ENCODE measurements at places on chromosomes 4 and X. TPM values are rescaled to one million over a fixed set of nuclear protein-coding genes. Genes with fewer than 3 reads are reported as not detected.

Gene TBX22
- total RNA-seq: not detected

- no peak for DNase-seq
Observed at GRCh38 chr4:89660444-89661172, 176.4 kb downstream of the SNCA start.

- DNase-seq: no peak
Observed at GRCh38 chrX:37060999-37061398, 52.8 kb downstream of the FAM47C start.

DNA sequence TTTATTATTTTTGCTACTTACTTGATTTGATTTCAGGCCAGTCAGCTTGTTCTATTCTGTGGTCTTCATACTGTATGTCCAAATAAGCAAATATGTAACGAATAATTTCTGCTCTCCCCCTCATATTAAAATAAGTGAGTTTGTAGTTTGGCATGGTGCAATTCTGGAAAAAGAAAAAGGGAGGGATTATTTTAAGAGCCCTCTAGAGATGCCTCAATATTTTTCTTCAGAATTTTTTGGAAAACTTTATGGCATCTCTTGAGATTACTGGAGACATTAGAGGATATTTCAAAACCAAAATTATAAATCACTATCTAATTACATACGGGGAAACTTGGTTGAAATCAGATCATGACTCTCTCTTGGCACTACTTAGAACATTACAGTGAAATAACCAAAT is 8.2 kb downstream of the HPGDS start:
- DNase-seq: no peak

GRCh38 chr4:140719686-140720085 is 36.5 kb downstream of the TBC1D9 start:
- DNase-seq: peak; percentile 46

- no peak for DNase-seq
Observed at GRCh38 chrX:109261279-109261678, 220.6 kb downstream of the GUCY2F start.

Gene GDPD2
- not detected for total RNA-seq

GRCh38 chr4:86688026-86688425 is 93.9 kb downstream of the PTPN13 start:
- DNase-seq: no peak

- no peak for DNase-seq
Observed at GRCh38 chr4:14334166-14334565, 668.1 kb upstream of the CPEB2 start.

- DNase-seq: no peak
Observed at GRCh38 chr4:147138171-147138570, 192.5 kb upstream of the TTC29 start.

- no peak for DNase-seq
Observed at GRCh38 chr4:118265312-118266144, 87.3 kb downstream of the PRSS12 start.

DNA sequence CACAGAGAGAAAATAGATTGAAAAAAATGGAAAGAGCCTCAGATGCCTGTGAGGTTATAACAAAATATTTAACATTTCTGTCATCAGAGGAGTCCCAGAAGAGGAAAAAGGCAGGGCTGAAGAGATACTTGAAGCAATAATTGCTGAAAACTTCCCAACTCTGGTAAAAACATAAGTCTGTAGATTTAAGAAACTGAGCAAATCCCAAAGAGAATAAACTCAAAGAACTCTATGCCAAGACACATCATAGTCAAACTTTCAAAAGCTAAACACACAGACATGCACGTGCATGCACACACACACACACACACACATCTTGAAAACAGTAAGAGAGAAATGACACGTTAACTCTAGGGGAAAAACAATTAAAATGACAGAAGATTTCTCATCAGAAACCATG is 94.1 kb downstream of the SLC16A2 start:
- no peak for DNase-seq

DNA sequence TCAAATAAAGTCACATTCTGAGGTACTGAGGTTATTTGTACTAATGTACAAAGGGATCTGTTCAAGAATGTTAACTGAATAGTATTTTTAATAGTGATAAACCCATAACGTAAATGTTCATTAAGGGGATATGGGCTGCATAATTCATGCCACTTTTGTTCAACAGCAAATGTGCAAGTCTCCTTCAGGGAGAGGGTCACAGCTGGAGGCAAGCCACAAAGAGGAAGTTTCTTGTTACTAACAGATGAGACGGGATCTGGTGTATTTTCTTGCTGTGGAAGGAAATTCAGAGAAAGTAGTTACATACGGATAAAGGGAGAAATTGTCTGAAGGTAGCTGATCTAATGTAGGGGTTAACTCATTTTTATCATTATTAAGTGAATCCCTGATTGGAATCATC is 10.0 kb downstream of the ZFP42 start:
- DNase-seq: no peak

GRCh38 chr4:25030277-25031076 is at the start of gene LGI2:
Gene LGI2 (minus strand): TSS chr4:25030946. CDS start chr4:25030693, 253 bp downstream.
- no peak for DNase-seq

Gene LIMCH1
- 18.6 TPM for total RNA-seq

DNA sequence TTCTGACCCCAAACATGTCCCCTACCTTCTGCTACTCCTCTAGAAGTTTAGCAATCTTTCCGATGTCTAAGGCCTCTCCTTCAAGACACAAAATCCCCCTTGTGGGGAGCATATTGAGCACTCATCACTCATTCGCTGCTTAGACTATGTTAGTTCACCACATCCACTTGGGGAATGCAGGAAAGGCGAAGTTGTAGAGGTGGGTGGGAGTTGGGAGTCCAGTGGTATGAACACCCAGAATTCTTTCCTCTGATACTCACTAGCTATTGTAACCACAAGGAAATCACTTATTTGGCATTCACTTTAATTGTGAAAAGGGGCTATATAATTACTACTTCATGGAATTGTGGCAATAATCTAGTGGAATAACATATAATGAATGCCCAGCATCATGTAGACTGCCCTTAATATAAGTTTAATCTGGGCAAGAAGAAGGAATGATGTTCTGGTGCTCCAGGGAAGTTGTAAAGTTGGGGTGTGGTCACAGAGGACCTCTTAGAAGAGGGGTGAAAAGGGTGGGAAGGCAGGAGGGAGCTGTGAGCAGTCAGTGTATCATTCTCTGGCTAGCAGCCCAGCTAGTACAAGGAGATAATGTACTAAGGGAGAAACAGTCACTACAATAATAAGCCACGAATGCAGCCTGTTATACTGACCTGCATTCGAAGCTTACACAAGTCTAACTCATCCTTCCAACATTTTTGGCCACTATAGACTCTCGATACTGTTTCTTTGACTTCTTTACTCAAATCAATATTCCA is 468.2 kb upstream of the DIPK2B start:
- no peak for DNase-seq

DNA sequence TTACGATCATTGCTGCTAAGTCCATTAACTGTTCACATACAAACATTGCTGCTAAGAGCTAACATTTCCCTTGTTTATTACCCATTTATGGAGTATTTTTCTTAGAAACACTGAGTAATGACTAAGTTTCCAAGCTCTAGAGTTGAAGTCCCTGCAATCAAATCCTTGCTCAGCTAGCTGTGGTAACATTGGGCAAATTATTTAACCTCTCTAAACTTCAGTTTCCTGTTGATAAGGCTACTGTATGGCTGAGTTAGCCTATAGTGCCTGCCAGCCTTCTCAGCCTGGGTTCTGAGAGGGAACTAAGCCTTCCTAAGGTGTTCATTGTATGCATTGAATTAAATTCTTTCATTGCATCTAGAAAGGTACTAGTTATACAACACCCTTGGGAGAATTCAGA is 15.2 kb upstream of the SCOC start:
- DNase-seq: no peak

DNA sequence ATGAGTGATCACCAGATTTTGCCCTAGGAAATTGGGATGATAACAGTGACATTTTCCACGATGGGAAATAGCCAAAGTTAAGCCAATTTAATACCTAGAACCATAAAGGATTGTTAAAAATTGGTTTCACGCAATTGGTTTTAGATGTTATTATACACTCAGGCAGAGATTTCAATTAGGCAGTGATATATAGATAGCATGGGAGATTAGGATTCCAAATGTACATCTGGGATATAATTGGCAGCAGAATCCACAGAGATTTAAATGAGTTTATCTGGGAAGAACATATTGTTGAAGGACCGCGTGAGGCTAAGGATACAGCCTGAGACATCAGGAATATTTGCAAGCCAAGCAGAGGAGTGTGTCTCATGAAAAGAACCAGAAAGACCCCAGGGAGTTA is 351.6 kb downstream of the GPM6A start:
- DNase-seq: no peak

- DNase-seq: no peak
Observed at GRCh38 chr4:121888134-121888533, 17.9 kb upstream of the BBS7 start.
